ENCODE measurements at places on chromosomes 5 and 9.

DNA sequence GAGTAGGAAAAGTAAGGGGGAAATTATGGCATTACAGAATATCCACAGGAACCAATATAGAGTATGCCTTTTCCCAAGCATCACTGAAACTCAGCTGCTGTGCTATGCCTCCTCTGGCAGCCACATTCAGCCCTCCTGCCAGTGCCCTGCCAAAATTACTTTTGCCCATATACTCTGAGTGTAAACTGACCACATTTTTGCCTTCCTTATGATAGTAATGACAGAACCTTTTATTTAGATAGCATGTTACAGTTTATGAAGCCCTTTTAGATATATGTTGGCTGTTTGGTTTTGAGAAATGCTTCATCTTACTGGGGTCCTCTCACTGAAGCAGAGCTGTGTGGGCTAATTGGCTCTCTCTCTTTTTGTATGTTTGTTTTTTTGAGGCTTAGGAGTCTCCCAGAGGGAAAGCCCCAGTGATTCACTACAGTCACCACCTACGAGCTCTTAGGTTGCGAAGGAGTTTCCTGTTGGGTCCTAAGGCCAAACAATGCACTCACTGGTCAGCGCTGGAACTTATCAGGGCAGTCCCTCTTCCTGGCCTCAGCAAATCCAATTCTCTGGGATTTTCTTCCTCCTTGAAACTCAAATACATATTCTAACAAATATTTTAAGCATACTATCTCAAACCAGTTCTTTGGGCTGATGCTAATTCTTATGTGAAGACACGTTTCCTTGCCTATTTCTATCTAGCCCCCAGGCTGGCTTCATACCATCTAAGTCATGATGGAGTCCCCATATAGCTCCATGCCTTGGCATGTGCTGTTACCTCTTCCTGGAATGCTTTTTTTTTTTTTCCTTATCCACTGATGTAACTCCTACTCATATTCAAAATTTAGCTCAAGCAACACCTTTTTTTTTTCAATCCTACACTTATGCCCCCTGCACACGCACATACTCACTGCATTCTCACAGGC, 3.7 kb downstream of the PHF24 start:
- DNase-seq = no peak

GRCh38 chr5:181121675-181122561, 9.1 kb downstream of the OR2V1 start:
- no peak for DNase-seq

- DNase-seq = no peak
These were observed 563.8 kb downstream of the TLE1 start for GRCh38 chr9:81125446-81126092.

DNA sequence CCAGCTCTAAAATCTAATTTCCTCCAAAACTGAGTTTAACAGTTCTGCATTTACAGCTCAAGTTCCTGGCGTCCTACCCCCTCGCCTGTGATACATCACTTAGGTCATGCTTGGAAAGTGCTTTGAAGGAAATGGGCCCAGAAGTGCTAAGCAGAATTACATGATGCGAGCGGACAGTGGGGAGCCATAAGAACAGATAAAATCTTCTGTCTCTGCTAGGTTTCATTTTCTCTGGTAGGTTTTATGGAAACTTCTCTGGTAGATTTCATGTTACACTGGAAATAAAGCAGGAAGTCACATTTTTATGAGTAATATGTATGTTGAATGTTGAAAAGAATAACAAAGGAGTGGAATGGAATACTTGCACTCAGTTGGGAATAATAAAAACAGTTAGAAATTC, 138.3 kb downstream of the ZDHHC21 start:
- no peak for DNase-seq

DNA sequence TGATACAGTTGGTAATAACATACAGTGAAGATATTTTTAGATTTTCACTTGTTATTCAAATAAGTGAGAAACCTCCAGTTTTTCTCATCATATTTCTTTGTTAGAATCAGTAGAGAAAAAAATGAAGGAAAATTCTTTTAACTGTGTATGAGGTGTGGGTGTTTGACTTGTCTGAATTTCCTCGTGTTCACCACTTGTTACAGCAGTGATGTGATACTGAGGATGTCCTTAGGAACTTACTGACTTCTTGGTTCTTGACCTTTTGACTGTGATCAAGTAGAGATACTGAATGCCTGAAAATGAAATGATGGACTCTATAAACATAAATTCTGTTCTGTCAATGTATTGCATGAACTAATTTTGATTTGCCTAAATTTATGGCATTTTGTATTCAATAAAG, 10.7 kb downstream of the PBX3 start:
- DNase-seq = no peak

GRCh38 chr5:115857626-115858349, 16.1 kb downstream of the AP3S1 start:
- no peak for DNase-seq

GRCh38 chr5:7850395-7851239, at the start of gene CFAP90:
Gene CFAP90, minus strand, starts transcription at chr5:7851133. Its CDS starts 112 bp downstream, at chr5:7851021.
- peak; percentile 57 for DNase-seq

GRCh38 chr9:30723656-30724055, 1660.8 kb upstream of the ACO1 start:
- no peak for DNase-seq

GRCh38 chr9:117325831-117326230, 89.0 kb downstream of the ASTN2 start:
- no peak for DNase-seq

DNA sequence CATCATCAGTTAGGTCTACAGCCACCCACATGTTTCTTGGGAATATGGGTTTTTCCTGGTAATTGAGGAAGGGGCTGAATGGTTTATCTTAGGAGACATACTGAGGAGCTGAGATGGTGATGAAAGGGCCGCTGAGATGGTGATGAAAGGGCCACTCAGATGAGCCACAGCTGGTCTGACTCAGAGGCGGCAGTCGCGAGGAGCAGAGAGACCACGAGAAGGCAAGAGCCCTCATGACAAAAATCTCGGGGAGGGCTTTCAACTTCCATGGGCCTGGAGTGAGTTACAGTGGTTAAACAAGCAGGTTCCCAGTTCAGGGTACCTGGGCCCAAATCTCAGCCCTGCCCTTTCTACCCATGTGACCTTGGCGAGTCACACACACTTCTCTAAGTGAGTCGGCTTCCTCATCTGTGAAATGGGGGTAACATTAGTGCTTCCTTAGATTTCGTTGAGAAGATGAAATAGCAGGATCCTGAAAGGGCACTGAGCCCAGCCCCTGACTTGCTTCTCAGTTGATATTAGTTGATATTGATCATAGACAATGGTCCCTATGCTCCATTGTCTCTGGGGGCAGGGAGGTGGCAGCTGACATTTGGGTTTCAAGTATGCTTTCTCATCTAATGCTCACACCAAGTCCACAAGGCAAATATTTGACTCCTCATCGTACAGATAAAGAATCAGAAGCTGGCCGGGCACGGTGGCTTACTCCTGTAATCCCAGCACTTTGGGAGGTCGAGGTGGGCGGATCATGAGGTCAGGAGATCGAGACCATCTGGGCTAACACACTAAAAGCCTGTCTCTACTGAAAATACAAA, 169.5 kb downstream of the RGS3 start:
- no peak for DNase-seq

DNA sequence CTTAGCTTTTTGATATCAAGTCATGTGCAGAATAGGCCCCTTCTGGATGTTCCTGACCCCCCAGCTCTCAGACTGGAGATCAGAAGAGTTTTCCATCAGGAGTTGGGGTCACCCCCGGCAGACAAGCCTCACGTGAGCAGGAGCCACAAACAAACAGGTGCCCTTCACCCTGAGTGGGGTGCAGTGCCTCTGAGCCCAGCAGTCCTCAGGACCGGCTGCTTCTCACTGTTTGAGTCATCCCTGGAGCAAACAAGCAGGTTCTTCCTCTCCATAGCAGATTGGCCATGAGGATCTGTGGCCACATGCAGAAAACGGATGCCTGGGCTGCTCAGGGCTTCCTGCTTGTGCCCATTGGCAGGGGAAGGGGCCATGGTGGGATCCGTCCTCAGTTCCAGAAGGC, 47.0 kb downstream of the LRSAM1 start:
- DNase-seq = no peak

DNA sequence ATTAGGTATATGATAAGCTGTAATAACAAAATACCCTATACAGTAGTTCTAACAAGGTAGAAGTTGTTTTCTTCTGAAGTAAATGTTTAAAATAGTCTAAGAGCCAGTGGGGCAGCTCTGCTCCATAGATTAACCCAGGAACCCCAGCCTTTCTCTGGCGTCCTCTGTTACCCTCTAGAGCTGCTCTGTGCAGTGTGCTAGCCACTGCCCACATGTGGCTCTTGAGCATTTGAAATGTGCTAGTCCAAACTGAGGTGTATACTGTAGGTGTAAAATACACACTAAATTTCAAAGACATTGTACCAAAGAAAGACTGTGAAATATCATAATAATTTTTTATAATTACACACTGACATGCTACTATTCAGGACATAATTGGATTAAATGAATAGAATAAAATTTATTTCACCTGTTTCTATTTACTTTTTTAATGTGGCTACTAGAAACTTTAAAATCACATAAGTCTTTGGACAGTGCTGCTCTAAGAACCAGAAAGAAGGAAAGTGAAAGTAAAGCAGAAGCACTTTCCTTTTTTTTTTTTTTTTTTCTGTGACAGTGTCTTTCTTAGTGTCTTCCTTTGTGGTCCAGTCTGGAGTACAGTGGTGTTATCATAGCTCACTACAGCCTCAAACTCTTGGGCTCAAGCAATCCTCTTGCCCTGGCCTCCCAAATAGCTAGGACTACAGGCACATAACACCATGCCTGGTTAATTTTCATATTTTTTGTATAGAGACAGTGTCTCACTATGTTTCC, 39.3 kb downstream of the RAI14 start:
- no peak for DNase-seq

DNA sequence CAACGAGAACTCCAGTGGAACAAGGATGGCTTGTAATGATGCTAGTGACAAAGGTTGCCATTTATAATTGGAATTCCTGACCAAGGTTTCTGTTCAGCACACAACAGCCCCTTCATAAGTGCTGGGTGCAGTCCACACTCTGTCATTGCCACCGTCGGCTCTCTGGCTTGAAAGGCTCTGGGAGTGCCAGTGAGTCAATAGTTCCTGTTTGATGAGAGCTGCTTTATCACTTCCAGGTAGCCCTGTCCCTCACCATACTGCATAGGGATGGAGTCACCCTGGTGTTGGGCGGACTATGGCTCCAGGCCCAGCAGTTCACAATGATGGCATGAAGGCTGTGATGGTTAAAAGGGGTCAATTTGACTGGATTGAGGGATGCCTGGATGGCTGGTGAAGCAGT, 34.6 kb upstream of the SEMA4D start:
- DNase-seq = no peak

- DNase-seq = no peak
These were observed 48.2 kb downstream of the GABBR2 start for GRCh38 chr9:98660541-98660940.

DNA sequence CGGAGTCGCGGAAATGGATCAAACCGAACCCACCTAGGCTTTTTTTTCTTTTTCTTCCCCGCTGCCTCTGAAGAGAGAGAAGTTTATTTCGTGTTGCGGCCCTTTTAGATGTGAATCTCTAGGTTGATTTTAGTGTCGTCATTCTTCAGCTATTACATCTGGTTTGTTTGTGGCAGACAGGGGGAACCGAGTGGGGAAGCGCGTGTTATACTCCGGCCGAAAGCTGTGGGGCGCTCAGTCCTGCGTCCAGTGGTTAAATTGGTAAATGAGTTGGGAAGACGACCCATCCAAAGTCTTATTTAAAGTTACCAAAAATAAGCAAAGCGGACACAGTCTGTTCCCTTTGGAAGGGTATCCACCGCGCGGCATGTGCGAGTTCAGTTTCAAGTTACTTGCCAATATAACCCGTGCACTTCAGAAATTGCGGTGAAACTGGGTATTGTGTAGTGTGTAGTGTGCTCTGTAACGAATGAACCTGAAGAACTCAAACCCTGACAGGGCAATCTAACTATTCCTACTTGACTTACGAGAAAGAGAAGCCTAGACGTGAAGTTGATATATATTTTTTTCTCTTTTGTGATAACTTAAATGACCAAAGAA, 1.3 kb downstream of the MAN2A1 start:
- DNase-seq = peak; percentile 37

GRCh38 chr9:104915049-104915448, 12.9 kb downstream of the ABCA1 start:
- DNase-seq = no peak

DNA sequence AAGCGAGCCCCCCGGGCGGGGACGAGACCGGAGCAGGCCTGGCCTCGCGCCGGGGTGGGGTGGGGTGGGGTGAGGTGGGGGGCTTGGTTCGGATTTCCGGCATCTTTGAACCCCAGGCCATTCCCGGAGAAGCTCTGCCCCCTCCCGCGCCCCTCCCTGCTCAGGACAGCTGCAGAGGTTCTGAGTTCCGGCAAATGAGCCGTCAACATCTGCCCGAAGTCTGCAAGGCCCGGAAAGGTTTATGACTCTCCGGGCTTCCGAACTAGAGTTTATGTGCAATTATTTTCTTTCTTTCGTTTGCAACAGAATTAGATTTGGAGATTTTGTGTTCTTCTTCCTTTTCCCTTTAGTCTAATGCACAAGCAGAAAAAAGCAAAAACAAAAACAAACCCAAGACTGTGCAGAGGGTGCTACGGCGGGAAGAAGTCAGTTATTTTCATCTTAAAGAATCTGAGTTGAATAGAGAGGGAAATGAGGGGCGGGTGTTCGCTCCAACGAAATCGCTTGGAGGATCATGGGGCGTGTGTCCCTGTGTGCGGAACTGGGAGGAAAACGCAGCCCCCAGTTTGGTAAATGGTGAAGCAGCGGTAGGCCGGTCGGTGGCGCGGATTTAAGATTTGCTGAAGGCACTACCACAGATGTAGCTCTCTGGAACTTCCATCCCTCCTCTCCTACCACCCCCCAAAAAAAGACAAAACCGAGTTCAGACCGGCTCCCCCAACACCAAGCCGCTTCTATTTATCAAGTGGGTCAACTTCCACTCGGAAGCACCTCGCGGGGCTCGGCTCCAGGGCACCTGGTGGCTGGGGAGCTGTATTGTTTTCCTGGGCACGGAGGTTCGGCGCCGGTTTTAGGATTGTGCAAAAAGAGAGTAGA, 4.8 kb downstream of the LHX2 start:
- no peak for DNase-seq

- DNase-seq = no peak
These were observed 35.4 kb downstream of the ADAMTS2 start for GRCh38 chr5:179309751-179310320.

DNA sequence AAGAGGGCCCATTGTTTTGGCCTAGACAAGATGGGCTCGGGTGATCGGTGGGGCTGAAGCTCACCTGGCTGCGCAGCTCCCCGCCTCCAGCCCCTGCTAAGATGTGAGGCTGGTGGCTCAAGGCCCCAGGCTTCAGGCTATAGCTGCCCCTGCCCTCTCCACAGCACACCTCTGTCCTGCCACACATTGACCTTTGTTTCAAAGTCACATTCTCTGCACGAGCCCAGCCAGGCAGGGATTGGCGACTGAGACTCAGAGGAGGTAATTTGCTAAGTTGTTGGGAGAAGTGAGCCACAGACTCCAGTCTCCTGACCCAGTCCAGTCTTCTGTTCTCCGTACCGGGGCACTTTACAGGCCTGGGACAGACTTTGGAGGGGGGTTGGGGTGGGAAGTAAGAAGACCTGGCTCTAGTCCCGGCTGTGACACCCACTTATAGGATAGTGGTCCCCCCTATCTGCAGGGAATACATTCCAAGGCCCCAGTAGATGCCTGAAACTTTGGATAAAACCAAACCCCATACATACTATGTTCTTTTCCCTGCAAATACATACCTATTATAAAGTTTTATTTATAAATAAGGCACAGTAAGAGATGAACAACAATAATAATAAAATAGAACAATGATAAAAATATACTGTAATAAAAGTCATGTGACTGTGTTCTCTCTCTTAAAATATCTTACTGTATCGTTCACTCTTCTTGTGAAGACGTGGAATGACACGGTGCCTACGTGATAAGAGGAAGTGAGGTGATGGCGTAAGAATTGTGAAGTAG, 13.3 kb downstream of the PDGFRB start:
- no peak for DNase-seq

GRCh38 chr5:2157372-2157771, 274.6 kb upstream of the IRX4 start:
- DNase-seq = no peak

Measured in NCI-H510A treated with DMSO at 0.1 percent for 48 hours (cell line).